ENCODE measurements at places on chromosomes 12 and 14. TPM values are rescaled to one million over a fixed set of nuclear protein-coding genes. Genes with fewer than 3 reads are reported as not detected.

RIPK3 gene
- total RNA-seq, result 36.1 TPM

DNA sequence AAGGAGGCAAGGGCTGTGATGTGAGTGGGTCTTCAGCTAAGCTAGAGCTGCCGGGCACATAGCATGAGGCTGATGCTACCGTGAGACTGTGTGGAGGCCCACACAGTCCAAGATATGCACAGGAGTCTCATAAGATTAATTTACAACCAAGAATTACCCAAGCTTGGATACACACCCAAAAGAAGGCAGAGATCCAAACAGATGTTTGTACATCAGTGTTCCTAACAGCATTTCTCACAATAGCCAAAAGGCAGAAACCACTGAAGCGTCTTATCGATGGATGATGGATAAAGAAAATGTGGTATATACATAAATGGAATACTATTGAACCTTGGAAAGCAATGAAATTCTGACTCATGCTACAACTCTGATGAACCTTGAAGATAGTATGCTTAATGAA, 40.8 kb upstream of the RIC8B start:
- DNase-seq, result no peak

DNA sequence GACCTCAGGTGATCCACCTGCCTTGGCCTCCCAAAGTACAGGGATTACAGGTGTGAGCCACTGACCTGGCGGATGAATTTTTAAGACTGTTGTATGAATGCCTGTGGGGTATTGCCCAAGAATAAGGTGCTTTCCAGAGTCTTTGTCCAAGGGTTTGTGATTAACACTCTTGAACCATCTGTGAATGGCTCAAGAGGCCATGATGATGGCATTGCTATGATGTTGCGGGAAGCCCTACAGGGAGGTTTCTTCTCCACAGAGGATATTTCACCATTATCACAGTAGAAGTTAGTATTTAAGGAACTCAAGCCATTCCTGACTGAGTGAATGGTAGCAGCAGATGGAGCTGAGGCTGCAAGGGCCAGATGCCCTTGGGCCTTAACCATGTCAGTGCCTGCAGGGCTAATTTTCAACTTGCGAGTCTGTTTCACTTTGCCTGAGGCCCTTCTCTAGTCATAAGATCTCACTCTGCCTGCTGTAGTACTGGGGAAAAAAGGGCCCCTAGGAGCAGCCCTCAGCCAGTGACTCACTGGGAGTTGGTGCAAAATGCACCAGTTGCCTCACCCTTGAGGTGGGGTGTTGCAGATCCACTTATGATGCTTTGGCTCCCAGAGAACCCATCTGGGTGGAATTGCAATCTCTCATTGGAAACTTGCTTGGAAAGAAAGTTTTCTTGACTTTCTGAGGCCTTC, 108.6 kb upstream of the FLRT2 start:
- no peak for DNase-seq

GRCh38 chr14:99982537-99983250, 82.5 kb upstream of the EVL start:
- DNase-seq, result peak; percentile 59

DNA sequence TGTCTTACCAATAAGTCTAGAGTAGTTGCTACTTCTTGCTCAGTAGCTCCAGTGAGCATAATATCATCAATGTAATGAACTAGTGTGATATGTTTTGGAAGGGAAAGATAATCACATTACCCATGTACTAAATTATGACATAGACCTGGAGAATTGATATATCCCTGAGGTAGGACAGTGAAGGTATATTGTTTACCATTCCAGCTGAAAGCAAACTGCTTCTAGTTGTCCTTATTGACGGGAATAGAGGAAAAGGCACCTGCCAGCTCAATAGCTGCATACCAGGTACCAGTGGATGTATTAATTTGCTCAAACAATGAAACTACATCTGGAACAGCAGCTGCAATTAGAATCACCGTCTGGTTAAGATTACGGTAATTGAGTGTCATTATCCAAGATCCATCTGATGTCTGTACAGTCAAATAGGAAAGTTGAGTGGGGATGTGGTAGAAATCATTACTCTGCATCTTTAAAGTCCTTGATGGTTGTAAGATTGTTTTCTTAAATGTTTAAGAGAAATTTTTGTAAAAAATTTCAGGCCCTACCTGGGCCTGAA, 100.0 kb upstream of the ARHGAP5 start:
- DNase-seq, result no peak

GRCh38 chr12:108757856-108758255, 26.5 kb upstream of the CORO1C start:
- DNase-seq, result no peak

All from natural killer cell (primary cell).